ENCODE measurements at places on chromosomes 7 and 10.

DNA sequence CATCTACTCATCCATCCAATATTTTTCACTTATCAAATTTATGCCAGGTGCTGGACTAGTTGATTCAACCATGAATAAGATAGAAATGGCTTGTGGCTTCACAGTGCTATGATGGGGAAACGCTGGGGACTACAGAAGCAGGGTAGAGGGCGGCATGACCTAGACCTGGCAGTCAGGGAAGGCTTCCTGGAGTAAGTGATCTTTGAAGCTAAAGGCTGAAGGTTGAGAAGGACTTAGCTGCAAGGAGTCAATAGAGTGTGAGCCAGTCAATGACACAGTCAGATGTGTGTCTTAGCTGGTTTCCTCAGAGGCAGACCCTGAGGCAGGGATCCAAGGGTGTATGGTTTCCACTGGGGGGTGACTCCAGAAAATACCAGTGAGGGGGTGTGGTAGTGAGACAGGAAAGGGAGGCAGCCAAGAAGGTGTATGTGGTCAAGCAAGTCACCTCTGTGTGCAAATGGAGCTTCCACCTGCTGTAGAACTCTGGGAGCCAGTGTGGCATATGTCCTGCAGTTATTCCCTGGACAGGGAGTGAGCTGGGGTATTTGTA lies 10.3 kb downstream of the PRF1 start:
- DNase-seq = no peak

GRCh38 chr10:67664942-67665341 lies 31.1 kb downstream of the CTNNA3 start:
- DNase-seq = no peak

DNA sequence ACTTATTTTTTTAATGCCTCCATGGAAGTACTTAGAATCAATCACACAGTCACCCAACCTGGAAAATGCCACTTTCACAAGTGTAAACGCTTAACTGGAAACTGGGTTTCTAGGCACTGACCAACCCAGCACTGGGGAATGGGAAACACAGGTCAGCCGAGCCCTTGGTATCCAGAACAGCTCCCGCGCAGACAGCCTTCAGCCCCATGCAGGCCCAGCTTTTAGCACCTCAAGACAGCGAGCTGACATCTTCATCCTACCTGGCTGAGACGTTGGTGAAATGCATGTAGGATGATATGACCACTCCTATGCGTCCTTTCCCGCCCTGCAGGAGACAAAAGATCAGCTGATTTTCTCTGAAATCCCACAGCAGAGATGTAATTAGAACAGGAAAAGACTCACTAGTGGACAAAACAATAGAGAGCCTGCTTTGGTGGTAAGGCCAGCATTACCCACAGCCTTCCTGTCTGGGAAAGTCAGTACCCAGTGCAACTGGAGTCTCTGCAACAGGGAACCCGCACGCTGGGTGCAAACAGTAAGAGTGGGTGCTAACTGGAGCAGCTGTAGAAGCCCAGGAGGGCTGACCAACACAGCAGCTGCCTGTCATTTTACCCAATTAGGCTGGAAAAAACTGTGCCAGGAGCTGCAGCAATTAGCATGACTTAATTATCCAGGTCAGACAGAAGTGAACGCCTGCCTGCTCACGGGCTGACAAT lies 153.7 kb downstream of the TNS3 start:
- DNase-seq = no peak

GRCh38 chr10:131080571-131080970 lies 230.9 kb downstream of the TCERG1L start:
- DNase-seq = no peak

DNA sequence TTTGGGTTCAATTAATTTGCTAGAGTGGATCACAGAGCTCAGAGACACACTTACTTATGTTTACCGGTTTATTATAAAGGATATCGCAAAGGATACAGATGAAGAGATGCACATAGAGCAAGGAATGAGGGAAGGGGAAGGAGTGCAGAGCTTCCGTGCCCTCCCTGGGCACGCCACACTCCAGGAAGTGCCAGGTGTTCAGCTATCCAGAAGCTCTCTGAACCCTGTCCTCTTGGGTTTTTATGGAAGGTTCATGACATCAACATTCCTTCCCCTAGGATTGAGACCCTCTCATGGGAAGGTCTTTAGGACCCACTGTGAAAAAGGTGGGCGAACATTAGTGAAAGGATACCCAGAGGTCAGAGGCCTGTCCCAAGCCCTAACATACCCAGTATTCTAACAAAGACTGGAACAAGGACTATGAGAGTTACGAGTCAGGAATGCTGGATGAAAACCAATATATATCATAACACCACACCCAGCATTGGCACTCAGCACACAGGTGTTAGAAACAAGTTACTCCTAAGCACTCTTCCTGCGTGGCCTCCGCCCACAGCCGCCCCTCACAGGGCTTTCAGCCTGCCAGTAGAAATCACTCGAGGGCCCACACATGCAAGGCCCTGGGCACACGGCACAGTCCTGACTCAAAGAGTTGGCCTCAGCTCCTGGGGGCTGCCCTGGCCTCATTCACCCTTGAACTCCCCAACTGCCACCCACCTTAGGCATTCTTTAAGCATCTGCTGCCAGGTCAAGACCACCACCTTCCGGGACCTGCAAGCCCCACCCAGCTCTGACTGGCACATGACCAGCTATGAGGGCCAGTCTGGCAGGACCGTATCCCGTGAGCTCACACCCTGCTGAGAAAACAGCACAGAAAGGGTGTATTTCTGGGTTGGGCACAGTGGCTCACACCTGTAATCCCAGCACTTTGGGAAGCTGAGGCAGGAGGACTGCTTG lies 5.6 kb upstream of the AIFM2 start:
- DNase-seq = no peak

DNA sequence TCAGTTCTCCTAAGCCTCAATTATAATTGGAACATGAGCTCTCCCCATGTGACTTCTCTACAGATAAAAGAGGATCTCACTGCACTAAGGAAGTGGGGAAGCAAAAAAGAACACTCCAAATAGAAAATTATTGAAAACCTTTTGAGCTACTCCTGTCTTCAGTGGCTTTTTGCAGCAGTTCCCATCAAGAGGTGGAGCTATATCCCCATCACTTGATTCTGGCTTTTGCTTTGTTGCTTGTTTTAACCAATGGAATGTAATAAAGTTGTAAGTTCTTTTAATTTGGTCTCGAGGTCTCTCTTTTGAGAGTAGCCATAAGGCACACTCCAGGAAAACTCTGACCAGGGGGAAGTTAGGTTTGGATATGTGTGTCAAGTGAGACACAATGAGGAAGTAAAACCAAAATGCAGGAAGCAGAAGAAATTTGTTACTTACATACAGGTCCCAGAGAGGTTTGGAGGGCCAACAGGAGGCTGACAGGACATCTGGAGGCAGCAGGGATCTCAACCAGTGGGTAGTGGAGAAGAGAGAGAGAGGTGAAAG lies 569.4 kb downstream of the HTR7 start:
- DNase-seq = no peak

- no peak for DNase-seq
Measured at GRCh38 chr10:96290368-96291133, 13.7 kb upstream of the DNTT start.

- no peak for DNase-seq
Measured at GRCh38 chr7:2165610-2166594, 66.8 kb downstream of the MAD1L1 start.

- no peak for DNase-seq
Measured at GRCh38 chr7:99129536-99129935, 14.4 kb downstream of the SMURF1 start.

DNA sequence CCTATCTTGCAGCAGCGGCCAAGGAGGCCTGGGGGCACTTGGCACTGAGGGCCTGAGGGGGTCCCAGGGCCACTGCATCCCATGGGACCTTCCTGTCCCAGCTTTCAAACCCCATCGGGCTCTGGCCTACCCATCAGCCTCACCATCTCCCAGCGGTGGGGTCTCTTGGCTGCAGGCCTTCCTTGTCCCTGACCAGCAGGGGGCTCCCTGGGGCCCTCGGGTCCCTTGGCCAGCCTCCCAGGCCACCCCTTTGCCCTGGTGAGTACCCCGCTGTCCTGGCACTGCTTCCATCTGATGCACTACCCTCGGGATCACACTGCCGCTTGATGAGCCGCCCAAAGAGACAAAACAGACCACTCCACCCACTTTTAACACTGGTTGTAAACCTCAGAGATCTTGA lies 43.5 kb downstream of the YKT6 start:
- peak; percentile 34 for DNase-seq

GRCh38 chr10:90589825-90590224 lies 268.0 kb downstream of the HTR7 start:
- DNase-seq = no peak

- no peak for DNase-seq
Measured at GRCh38 chr7:50262916-50263690, 41.4 kb upstream of the IKZF1 start.

DNA sequence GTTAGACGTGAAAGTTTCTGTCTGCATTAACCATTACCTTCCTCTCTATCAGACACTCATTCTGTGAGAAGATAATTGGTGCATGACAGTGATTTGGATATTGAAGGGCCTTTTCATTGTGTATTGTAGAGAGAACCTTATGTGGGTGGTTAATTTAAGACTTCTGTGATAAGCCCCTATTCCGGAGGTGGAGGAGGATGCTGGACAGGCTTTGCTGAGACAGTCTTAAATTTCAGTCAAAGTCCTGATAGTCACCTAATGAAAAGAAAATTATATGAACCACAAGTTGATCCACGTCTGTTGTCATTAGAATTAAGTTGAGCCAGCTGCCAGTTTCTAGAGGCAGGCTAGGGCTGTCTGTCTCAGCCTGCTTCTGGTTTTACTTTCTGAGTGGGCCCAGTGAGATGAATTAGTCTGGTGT lies 62.9 kb downstream of the CELF2 start:
- DNase-seq = no peak

- DNase-seq = no peak
Measured at GRCh38 chr7:128373606-128374005, 12.1 kb upstream of the PRRT4 start.

DNA sequence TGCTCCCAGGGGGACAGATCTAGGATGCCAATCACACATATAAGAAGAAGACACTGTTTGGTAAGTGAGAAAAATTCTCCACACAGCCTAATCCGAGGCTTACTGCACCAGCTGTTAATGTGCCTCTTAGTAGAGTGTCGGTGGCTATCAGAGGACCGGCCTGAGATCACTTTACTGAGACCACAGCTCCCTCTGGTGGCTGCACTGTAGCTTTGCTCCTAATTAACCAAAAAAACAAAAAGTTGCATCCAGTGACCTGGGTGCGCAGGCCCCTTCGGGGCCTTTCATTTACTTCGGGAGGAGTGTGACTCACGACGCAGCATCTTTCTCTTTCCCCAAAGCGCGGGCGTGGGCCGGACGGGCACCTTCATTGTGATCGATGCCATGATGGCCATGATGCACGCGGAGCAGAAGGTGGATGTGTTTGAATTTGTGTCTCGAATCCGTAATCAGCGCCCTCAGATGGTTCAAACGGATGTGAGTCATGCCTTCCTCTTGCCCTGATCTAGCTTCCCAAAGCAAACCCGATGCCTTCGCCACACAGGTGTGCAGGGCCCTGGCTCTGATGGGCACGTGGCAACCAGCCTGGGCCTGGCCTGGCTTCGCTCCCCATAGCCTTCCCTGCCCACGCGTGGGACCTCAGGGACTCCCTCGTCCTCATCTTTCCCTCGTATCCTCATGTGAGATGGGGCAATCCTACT lies 56.7 kb downstream of the MKI67 start:
- peak; percentile 82 for DNase-seq
